Tibial nerve (tissue), 4 donors: ENCODE measurements at places on chromosomes 2 and 18. TPM values are rescaled to one million over a fixed set of nuclear protein-coding genes. Genes with fewer than 3 reads are reported as not detected.

- DNase-seq = no peak
These were observed 8.8 kb downstream of the DYSF start for GRCh38 chr2:71462056-71462605.

DNA sequence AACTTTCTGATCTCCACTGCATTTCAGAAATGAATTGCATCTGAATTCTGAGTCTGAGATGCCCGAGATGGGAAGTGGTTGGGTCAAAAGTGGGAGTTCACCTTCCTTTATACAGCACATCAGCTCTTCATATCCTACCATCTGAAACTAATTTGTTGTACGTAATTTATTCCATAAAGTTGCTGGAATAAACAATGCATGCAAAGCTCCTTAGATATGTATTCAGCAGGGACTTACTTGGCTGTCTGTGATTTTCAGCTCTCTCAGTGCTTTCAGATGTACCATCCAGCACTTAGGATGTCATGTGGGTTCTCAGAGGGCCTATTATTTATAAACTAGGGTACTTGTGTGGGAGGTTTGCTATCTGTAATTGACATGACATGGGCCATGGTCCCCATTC, 46.9 kb upstream of the EFEMP1 start:
- no peak for DNase-seq

- DNase-seq = no peak
These were observed 255.7 kb downstream of the CELF4 start for GRCh38 chr18:37309861-37310260.

GRCh38 chr2:11385847-11386246, 41.4 kb upstream of the ROCK2 start:
- no peak for DNase-seq

DNA sequence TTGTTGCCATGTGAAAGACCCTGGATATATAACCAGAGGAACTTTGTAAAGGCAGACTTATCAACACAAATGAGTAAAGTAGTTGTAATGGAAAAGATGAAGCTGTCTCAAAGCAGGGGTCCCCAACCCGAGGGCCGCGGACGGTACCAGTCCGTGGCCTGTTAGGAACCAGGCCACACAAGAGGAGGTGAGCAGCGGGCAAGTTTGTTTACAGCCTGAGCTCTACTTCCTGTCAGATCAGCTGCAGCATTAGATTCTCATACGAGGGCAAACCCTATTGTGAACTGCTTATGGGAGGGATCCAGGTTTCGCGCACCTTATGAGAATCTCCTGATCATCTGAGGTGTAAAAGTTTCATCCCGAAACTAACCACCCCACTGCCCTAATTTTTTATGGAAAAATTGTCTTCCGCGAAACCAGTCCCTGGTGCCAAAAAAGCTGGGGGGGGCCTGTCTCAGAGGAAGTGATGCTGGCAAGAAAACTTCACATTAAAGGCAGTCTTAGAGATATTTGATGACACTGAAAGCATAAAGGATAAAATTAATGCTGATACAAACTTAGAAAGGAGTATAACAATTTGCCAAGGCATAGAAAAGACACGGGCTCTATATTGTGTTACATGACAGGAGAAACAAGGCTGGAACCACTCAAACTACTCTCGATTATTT, 57.5 kb upstream of the MSTN start:
- DNase-seq = no peak

- no peak for DNase-seq
These were observed 579 bp downstream of the STAT4 start for GRCh38 chr2:191150230-191150599.

ASXL2 gene
- 16.8 TPM for total RNA-seq

DNA sequence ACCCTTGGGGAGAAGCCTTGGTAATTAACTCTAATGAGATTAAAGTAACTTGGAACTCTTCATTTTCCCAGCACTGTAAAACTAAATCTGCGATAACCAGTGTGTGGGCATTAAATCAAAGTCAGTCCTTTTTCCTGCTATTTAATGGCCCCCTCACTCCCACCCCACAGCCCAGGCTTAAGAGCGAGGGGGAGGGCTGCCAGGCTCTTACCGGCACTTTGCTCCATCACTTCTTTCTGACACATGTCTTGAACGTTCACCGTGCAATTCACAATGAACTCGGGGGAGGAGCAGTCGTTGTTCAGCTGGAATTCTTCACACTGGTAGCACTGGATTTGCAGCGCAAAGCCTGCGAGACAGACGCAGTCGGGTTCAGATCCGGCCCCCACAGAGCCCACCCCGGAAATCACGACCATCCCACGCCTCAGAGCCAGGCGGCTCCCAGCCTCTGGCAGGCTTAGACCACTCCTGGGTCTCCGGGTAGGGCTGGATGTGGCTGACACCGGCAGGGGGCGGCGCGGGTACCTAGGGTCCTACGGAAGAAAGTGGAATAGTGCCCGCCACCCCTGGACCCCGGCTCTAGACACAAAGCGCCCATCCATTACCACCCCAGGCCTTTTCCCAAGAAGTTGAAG, 1.7 kb downstream of the LYPD1 start:
- no peak for DNase-seq

- no peak for DNase-seq
These were observed 11.6 kb downstream of the NOSTRIN start for GRCh38 chr2:168814046-168814445.

DNA sequence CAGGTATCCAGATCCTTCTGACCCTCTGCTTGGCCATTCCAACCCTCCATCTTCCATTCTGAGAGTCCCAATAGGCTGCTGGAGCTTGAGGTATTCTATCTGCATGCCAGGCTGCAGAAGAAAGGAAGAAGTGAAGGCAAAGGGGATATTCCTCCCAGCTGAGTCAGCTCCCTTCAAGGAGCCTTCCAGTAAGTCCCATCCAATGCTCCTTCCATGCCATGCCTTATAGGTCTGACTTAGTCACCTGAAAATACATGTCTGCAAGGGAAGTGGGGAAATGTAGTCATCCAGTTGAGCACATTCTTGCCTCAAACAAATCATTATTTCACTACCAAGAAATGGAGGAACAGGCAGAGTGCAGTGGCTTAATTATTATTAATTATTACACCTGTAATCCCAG, 464.6 kb downstream of the CNTNAP5 start:
- no peak for DNase-seq

SNX17 gene
- 90.0 TPM for total RNA-seq

PARD6G gene
- 10.4 TPM for total RNA-seq

- peak; percentile 68 for DNase-seq
These were observed 56.8 kb downstream of the SRD5A2 start for GRCh38 chr2:31523871-31524492.

DNA sequence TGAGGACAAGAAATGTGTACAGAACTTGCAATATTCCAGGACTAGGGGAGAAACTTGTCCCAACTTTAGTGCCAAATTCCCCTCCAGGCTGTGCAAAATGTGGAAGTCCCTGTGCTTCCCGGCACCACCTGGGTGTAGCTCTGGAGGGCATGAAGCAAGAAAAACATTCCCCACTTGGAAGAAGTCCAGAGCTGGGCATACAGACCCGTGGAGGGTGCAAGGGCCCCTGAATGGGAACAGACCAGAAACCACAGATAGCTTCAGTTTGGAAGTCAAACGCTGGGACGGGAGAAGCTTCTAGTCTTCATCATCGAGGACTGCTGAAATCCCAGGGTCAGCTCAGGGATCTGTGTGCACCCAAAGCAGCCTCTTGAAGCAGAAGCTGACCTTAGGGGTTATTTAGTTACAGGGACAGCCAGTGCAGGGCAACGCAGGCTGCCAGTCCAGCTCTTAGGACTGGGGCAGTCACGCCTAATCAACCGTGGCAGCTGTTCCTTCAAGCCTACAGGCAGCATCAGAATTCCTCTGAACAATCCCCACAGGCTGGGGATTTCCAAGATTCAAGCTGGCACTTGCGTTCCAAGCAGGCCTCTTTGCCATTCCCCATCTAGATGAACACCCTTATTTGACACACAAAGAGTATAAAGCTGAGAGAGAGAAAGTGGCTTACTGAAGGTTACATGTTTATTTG, 269.4 kb downstream of the LOXHD1 start:
- no peak for DNase-seq
